PC-3 (cell line): ENCODE measurements at places on chromosomes 16 and 17.
A peak's percentile ranks its signal among the peaks of the same experiment; 100 is the strongest.

DNA sequence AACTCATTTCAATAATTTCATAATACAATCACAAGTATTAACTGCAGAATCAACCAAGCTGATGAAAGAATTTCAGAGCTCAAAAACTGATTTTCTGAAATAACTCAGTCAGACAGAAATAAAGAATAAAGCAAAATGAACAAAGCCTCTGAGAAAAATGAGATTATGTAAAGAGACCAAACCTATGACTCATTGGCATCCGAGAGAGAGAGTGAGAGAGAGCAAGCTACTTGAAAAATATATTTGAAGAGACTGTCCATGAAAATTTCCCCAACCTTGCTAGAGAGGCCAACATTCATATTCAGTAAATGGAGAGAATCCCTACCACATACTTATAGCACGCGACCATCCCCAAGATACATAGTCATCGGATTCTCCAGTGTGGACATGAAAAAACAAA is 1376.4 kb downstream of the CDH11 start:
- no peak for DNase-seq

DNA sequence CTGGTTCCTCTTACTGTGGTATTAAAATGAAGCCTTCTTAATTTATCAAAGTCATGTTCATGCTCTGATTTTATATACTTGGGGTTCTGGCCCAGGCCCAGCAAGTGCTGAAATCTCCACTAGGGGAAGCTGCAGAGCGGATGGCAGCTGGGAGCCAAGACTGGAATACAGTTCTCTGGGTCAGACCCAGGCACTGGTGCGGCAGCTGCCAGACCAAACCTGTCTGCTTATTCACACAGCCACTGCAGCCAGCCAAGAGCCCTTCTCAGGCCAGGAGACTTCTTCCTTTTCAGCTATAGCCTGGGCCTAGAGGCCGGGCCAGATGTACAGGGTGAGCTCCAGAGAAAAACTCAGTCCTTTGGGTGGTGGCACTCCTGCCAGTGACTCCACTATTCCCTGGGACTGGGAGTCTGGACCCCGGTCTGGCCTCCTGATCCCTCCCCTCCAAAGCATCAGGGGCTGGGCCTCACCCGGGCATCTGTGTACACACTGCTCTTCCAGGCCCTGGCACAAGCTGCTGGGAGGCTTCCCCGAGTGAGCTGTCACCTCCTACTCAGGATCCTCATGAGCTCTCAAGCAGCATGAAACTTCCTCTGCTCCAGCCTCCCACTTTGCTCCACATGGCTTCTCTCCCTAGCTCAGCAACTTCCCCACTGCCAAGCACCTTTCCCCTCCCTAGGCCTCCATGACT is 24.4 kb downstream of the ATP6V0D1 start:
- no peak for DNase-seq

GRCh38 chr16:86739808-86740207 is 161.5 kb downstream of the FOXL1 start:
- no peak for DNase-seq

GRCh38 chr17:42072323-42073187 is 22.2 kb upstream of the C17orf113 start:
- DNase-seq, result no peak

DNA sequence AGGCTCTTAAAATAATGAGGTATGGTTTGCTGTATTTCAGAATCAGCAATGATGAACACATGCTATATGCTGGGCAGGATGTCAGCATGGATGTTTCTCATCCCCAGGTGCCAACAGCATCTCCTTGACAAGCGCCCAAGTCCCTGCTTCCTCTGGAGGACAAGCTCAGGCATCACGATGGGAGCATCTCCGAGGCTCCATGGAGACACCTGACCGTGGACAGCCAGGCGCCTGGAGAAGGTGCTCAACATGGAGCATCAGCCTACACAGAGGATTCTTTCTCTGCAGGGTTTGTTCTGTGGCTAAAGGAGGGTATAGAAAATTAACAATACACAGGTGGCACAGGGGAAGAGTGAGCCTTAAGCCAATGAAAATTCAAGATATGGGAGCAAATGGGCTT is 72.1 kb downstream of the SLC5A11 start:
- no peak for DNase-seq

DNA sequence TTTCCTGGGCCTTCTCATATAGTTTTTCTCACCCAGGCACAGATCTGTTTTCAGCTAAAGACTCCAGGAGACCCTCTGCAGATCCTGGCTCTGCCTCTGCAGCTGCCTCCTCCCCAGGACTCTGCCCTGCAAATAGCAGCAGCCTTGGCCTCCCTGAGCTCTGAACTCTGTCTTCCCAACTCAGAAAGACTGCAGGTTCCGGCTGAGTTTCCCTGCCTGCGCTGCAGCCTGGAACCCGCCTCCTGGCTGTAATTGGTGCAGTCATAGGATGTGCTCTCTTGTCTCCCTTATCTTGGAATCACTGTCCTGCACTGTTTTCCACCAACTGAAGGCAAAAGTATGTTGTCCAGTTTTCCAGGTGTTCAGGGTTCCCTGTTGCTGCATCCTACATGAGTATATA is 14.3 kb upstream of the DNASE1 start:
- DNase-seq, result no peak

- no peak for DNase-seq
Measured at GRCh38 chr17:41823580-41823979, 10.8 kb downstream of the FKBP10 start.

- DNase-seq, result no peak
Measured at GRCh38 chr17:43772877-43773648, 5.7 kb downstream of the DUSP3 start.

DNA sequence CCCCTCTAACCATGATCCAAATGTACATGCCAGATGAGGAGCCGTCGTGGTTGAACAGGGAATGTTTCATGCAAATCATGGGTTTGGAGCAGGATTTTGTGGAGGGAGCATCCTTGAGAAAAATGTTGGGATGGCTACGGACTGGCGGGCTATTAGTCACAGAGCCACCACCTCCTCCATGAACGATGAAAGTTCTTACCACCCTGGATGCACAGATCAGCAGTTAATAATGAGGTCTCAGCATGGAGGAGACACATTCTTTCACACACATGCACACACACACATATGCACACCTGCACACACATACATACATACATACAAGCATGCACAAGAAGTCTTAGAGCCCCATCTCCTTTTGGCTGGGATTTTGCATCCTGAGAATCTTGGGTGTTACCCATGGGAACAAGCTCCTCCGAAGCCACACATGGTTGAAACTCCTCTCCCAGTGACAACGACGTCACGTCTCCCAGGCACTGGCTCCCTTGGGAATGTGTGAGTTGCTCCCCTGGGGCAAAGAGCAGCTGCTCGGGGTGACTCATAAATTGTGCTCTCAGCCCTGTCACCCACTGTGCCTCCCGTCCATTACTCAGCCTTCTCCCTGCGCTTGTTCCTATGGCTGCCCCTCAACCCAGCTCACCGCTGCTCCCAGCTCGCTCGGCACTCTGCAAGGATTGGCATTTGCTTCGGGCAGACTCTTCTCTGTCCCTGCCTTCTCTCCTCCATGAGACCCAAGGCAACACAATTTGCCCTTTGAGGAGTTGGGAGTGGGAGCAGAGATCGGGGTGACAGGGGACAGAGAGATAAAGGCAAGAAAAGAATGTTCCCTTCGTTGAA is 344.6 kb downstream of the SOX9 start:
- peak; percentile 99 for DNase-seq

DNA sequence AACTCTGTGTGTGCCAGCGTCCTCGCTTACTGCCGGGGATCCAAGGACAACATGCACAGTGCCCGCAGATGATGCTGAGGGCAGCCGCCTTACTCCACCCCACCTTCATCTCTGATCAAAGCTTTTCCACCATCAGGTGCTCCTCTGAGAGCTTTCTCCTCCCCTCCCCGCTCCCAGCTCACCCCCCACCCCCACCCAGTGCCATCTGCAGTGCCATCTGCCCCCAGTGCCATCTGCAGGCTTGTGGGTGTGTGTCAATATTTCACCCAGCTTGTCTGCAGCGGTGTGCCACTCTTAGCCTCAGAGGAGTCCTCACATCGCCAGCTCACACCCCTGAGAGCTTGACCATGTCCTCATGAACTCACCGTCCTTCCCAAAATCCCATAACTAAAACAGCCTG is 98.2 kb upstream of the NOL11 start:
- no peak for DNase-seq

GRCh38 chr16:24670623-24671454 is 58.6 kb upstream of the TNRC6A start:
- peak; percentile 14 for DNase-seq
